Karpas-422 (cell line): ENCODE measurements at places on chromosomes 6 and 20.

DNA sequence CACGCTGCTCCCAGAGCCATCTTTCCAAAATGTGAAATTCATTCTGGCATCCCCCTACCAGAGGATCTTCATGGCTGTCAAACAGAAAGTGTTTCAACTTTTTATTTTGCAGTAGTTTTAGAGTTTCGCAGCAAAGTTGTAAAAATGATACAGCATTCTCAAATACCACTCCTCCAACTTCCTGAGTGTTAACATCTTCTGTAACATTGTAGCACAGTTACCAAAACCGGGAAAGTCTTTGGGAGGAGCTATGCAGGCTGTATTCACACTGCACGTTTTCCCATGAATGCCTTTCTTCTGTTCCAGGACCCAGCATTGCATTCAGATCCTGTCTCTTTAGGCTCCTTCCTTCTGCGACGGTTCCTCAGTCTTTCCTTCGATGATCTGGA lies 30.1 kb downstream of the CDYL start:
- DNase-seq: no peak

DNA sequence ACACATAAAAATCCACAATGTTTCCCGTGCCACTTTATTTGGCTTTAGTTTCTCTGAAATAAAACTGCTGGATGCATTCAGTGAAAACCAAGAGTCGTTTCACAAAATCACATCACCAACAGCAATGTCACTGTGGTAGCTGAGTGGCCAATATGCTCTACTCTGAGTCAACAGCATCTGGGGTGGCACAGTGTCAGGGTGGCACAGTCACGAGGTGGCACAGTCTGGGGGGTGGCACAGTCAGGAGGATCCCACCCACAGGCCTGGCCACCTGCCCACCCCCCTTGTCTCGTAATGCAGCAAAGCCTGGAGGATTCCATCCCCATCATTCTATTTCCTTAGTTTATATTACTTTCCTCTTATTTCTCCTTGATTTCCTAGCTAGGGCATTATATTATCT lies 87.0 kb downstream of the ANKRD60 start:
- DNase-seq: no peak

DNA sequence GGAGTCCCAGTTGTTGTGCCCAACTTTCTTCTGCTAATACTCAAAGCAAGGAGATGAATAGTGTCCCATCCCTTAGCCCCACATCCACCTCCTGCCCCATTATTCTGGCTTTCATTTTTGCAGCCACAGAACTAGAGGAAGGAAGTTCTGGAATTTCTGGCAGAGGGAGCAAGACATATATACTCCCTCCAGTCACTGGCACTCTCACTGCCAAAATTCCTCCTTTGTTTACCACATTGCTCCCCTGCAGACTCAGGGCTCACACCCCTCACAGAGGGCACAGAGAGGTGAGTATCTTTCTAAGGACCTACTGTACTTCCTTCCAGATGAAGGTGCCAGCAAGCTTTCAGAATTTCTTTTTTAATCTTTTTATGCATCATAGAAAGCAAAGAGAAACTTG lies 168.0 kb upstream of the ID4 start:
- no peak for DNase-seq

GRCh38 chr20:4120921-4121321 lies 105.6 kb upstream of the RNF24 start:
- no peak for DNase-seq

- DNase-seq: no peak
Measured at GRCh38 chr20:19045371-19045770, 167.1 kb upstream of the SLC24A3 start.

GRCh38 chr6:151060096-151060765 lies 179.5 kb upstream of the AKAP12 start:
- DNase-seq: no peak

- no peak for DNase-seq
Measured at GRCh38 chr20:50272724-50273446, 82.3 kb downstream of the CEBPB start.

DNA sequence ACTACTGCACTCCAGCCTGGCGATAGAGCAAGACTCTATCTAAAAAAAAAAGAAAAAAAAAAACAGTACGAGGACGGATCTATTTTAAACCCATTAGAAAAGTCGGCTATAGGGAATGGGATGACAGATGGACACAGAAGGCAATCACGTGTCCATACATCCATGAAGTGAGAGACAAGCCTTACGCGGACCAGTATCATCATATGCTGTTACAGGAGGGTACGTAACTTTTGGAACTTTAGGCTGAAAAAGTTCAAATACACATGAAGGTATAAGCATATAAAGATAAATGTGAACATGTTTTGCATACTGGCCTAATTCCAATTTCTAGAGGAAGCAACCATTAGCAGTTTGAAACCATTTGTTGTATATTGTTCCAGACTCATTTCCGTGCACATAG lies 109.8 kb upstream of the EXOC2 start:
- DNase-seq: no peak

DNA sequence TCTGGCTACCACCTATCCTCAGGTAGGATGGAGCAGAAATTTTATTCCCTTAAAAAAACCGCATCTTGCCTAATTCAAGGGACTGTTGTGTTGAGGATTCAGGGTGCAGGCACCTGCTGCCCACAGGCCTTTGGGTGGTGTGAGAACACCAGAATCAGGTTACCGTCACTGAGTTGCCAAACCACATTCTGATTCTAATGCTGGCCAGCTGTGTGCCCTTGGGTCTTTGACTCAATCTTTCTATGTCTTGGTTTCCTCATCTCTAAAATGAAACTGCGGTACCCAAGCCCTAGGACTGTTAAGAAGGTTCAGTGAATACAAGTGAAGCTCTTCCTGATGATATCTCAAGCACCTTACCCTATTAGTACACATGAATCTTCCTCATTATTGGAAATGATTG lies 827.3 kb downstream of the DHX35 start:
- DNase-seq: no peak

DNA sequence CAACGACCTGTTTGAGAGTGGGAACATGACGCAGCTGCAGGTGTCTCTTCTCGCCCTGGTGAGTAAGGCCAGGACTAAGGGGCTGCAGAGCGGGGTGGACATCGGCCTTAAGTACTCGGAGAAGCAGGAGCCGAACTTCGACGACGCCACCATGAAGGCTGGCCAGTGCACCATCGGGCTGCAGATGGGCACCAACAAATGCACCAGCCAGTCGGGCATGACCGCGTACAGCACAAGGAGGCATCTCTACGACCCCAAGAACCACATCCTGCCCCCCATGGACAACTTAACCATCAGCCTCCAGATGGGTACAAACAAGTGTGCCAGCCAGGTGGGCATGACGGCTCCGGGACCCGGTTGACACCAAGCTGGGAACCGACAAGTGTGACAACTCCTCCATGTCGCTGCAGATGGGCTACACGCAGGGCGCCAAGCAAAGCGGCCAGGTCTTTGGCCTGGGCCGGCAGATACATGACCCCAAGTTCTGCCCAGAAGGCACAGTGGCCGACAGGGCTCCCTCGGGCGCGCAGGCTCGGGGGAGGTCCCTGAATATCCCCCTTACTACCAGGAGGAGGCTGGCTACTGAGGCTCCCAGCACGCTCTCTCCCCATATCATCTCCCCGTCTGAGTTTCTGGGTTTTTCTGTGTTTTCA lies 15.9 kb upstream of the AMD1 start:
- DNase-seq: no peak

DNA sequence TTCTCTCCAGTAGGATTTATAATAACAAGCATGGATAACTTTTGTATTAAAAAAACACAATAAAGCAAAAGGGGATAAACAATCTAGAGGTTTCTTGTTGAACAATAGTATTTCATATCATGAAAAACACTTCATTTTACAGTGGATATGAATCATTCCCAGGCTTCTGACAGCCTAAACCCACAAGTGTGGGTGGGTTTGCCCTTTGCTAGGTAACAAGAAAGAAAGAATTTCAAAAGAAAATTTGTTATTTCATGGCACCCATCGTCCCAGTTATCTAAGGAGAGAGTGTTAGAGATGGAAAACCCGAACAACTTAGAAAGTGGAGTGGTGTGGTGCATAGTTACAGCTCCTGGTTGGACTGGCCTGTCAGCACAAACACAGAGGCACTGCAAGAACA lies 76.1 kb upstream of the GPR6 start:
- DNase-seq: no peak

DNA sequence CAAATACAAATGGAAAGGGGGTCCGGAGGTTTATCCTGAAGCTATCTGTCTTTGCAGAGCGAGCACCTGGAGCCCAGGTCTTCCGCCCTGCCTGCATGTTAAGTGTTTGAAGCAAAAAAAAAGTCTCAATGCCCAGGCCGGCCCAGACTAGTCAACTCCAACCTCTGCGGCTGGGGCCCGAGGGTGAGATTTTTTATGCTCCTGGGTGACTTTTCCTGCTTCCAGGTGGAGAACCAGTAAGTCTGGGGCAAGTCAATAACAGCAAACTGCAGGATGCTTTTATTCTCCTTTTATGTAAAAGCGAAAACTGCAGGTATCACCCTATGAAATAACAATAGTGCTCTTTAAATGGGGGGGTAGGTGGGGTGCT lies 2.0 kb upstream of the ZBP1 start:
- DNase-seq: no peak

DNA sequence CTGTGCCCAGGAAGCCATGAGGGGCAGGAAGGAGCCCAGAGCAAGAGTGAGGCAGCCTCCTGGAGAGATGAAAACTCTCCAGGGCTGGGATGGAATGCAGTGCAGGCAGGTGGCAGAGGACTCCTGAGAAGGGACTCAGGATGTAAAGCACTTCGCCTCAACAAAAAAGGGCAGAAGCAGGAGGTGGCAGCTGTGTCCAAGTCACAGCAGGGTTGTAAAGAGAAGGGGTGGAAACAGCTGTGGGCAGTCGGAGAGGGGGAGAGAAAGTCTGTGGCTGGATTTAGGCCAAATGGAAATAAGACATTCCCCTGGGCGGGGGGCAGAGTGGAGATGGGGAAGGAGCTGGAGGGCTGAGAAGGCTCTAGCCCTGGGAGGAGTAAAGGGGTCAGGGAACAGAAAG lies 34.9 kb downstream of the CYP21A2 start:
- no peak for DNase-seq

DNA sequence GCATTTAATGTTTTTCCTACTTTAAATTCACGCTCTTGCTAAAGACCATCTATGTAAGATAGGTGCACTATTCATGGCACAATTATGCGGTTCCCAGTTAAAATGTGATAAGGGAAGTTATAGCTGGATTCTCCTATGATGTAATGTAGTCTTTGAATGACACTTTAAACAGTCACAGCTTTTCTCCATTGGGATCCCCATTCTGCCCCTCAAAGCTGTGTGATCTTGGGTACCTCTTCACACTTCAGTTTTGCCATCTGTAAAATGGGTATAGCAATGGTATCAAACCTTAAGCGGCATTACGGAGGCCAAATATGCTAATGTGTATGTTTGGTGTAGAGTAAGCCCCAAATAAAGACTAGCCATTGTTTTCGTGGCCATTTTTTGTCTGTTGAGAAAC lies 64.7 kb upstream of the ZNF217 start:
- no peak for DNase-seq

- no peak for DNase-seq
Measured at GRCh38 chr20:58629215-58629580, 21.9 kb upstream of the STX16 start.

DNA sequence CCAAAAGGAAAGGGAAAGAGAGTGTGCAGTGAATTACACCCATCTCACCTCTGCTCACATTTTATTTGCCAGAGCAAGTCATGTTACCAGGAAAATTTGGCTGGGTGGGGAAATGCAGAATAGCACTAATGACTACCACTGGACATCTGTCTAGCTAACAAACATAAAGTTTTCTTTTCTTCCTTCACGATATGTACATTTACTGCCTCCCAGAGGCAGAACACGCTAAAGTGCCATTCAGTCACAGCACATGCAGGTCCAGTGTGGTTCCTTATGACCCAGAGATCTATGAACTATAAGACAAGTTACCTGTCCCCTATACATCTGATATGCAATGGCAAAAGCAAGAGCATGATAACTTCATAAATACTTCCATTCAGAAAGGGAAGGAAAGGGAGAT lies 194.1 kb downstream of the OGFRL1 start:
- DNase-seq: no peak

DNA sequence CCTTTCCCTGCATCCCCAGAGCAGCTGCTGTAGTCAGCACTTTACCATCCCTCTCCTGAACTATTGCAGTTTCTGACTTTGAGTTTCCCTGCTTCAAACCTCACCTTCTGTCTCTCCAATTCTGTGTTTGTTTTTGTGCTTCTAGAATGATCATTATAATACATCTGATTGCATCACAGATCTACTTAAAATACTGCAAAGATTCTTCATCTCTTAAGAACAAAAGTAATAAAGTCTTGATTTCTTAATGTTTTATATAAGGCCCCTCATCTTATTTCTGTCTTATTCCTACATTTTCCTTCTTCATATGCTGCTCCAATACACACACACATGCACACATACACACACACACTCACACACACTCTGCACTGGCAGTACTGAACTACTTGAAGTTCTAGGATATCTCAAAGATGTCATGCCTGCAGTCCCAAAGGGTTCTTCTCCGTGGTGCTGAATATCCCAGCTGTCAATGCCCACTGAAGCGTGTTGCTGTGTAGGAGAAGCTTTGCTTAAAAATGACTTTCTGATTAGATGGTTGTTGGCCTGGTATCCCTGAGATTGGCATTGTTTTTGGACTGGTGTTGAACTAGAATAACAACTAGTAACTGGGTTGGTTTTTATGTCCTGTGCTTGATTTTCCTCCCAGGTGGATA lies 97.2 kb downstream of the MAP3K4 start:
- no peak for DNase-seq

DNA sequence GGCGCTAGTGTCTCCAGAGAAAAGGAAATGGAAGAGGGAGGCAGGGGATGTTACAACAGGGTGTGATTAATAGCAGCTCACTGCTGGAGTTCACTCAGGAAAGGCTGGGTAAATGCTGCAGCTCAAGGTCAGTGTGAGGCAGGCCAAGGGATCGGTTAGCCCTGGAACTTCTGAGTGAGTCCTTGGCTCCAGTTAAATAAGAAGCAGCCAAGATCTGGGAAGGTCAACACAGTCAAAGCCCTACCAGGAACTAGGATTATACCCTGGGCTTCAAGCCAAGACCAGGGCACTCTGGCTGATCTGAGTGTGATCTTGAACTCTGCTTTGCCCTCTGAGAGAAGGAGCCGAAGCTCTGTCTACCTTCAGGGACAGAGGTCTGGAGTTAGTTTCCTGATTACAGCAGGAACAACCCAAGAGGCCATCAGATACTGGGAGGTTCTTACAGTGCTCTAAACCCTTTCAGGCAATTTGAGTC lies 44.3 kb downstream of the TPD52L1 start:
- DNase-seq: no peak

DNA sequence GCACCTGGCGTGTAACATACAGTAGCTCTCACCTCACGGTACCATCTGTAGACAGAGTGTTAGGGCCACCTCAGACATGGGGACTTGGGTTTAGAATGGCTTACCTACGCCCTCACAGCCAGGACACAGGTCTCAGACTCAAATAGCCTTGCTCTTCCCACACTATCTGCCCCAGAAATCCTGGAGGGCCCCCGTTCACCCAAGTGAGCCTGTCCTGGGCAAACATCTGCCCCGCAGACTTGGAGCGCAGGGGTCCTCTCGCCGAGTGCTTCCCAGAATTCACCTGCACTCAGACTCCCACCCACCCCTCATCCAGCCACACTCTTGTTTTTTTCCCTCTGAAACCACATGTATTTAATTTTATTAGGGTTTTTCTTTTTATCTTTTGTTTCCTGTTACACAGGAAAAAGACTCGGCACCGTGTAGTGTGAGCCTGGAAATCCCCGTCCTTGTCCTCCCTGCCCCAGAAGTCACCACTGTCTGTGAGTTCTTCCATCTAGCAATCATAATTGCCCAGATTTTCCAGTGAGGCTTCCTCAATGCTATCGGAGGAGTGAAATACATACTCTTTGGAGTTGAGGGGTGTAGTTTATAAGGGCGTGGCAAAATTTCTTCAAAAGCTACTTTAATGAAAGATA lies 17.1 kb upstream of the MAP1LC3A start:
- DNase-seq: no peak

- DNase-seq: no peak
Measured at GRCh38 chr20:5686384-5687105, 63.7 kb upstream of the SHLD1 start.
